KG1 (cell line): ENCODE measurements at places on chromosomes 6 and 20.

- DNase-seq: no peak
Observed at GRCh38 chr6:7719364-7719850, 6.5 kb upstream of the BMP6 start.

DNA sequence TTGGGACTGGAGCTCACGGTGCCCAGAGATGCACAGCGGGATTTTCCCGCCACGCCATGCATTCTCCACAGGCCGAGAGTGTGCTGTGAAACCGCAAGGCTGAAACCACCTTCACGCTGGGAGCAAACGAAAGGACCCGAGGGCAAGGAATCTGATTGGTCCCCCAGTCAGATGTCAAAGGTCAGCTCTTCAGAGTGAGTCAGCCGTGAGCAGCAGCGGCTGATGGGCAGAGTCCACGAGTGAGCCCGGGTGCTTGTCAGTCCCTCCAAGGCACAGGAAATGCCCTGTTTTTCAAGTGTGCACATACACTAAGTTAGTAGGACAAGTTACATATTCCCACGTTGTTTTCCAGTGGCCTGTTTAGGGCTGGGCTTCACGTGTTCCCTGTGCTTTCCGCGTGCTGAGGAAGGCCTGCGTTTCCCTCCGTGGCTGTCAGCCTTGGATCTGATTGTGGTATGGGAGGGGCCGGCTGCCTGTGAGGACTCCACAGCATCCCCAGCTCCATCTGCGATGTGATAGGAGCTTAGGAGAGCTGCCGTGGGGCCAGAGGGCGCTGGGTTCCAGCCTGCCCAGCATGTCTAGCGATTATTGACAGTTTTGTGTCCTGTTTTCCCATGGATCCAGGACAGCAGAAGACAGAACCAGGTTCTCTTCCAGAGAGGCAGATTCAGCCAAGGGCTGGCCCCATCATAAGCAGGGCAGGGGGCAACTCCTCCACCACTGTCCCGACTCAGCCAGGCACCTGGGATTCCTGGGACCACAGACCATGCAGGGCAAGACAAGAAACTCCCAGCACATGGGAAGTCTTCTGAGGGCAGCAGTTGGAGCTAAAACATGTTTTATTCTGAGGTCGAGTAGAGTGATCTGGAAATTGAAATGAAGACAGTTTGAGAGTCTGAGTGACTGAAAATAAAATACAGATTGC is 38.2 kb upstream of the FRMD1 start:
- no peak for DNase-seq

GRCh38 chr20:51695574-51696303 is 72.5 kb downstream of the ATP9A start:
- no peak for DNase-seq

GRCh38 chr6:170080169-170080827 is 210.6 kb downstream of the DLL1 start:
- DNase-seq: no peak

DNA sequence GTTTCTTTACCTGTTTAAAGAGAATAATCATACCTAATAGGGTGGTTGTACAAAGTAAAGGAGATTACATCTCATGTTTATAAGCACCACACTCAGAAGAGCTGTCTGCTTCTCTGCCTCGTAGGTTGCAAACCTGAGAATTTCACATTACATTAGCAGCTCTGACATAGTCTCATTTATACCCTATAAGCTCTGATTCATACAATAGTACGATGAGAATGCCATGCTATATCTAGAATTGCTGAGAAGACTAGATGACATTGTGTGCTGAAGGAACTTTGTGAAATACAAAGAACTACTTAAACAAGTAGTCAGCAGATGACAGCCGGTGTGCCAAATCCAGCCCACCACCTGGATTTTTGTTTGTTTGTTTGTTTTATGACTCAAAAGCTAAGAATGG is 121.2 kb downstream of the ADAT2 start:
- no peak for DNase-seq

GRCh38 chr6:133966654-133967329 is 13.8 kb downstream of the TBPL1 start:
- DNase-seq: no peak

- no peak for DNase-seq
Observed at GRCh38 chr20:36154700-36155628, at the start of gene EPB41L1. Gene EPB41L1, plus strand, starts transcription at chr20:36154740. Its CDS starts 19,038 bp downstream, at chr20:36173778.

DNA sequence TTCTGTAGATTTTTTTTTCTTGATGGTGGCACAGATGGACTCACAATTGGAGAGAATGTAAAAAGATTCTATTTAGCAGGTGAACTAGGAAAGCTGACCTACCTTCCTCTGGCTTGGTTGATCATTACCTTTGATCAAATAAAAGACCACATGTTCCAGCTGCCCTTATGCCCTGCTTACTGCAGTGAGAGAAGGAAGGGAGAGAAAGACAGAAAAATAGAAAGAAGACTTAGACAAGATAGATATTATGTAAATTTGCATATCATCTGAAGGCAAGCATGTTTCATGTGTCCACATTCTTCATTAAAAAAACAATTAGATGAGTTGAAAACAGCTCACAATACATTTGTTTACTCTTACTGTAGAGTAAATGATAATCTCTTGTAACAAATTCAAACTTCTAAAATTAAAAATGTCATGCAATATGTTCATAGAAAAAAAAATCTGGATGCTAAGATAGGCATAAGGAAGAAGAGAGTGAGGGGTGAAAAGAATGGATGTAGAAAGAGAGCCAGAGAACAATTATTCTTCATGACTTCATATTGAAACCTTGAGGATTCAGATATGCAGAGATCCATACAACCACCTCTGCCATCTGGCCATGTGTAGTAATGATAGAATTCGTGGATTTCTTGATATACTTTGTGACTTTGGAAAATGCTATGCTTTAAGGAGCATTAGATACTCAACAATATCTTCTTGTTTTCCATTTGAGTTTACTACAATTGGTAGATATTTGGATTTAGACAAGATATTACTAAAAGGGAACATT is 71.7 kb downstream of the RFX6 start:
- no peak for DNase-seq

GRCh38 chr20:17883592-17884306 is 84.8 kb downstream of the SNX5 start:
- DNase-seq: no peak

DNA sequence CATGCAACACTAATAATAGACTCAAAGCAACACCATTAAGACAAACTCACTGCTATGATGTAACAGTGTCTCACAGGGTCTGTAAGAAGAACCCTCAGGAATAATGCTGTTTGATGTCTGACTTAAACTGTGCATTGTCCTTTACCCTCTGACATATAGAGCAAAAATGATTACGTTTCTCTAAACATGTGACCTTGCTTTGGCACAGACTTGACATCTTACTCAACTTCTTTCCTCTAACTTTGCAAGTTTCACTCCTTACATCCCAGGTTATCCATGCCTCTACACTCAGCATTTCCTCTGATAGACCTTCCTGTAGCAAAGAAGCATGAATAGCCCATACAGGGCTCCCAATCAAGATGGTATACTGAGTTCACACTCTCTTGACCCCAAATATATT is 252.7 kb downstream of the UST start:
- no peak for DNase-seq

DNA sequence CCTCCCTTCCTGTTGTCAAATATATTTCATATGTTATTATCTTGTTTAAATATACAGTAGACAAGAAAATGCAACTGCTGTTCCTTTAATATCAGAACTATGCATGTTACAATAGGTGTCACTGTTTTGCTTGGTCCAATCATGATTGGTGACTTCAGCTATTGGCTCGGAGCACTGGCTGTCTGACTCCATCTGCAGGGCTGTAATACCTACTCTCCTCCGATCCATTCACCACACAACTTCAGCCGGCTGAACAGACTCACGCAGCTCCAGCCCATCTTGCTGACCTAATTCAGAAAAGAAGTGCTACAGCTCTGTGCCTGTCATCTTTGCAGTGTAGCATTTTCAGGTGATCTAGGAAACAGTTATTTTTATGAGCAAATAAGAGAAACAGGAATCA is at the start of gene BTBD3:
Gene BTBD3, plus strand, starts transcription at position 231 of the 400 bp plus-strand sequence. CDS start 383 bp downstream, outside the sequence.
- DNase-seq: no peak

DNA sequence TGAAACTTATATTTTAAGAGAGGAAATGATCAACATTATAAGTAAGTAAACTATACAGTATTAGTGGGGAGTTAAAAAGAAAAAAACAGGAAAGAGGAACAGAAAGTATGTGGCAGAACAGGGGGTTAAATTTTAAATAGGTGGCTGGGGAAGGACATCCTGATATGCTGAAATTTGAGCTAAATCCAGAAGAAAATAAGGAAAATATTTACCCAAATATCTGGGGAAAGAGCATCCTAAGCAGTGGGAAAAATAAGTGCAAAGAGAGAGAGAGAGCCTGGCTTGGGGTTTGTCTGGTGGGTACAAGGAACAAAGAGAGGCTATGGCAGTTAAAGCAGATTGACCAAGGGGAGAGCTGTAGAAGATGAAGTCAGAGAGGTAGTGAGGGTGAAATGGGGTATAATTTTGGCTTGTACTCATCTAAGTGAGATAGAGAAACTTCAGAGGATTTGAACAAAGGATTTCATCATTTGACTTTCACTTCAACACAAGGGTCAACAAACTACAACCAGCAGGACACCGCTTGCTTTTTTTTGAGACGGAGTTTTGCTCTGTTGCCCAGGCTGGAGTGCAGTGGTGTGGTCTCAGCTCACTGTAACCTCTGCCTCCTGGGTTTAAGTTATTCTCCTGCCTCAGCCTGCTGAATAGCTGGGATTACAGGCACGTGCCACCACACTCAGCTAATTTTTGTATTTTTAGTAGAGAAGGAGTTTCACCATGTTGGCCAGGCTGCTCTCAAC is 328.4 kb upstream of the CNR1 start:
- no peak for DNase-seq

DNA sequence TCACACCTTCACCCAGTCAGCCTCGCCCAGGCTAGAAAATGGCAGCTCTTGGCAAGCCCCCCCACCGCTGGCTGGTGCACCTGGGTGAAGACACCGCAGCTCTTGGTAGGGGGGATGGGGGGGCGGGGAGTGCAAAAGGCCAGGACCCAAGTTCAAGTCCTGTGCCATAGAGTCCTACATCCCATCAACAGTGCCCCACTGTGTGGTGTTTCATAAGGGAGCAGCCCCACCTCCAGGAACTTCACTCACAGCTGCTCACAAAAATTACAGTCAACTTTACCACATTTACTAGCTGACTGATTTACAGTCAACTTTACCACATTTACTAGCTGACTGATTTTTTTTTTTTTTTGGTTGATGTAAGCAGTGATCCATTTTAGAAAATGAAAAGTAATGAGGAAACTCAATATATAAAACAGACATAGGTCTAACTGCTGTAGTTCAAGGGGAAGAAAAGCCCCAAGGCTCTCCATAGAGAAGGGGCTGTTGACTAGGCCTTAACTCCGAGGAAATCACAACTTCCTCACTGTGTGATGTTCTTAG is 208.9 kb upstream of the SNX9 start:
- DNase-seq: no peak

DNA sequence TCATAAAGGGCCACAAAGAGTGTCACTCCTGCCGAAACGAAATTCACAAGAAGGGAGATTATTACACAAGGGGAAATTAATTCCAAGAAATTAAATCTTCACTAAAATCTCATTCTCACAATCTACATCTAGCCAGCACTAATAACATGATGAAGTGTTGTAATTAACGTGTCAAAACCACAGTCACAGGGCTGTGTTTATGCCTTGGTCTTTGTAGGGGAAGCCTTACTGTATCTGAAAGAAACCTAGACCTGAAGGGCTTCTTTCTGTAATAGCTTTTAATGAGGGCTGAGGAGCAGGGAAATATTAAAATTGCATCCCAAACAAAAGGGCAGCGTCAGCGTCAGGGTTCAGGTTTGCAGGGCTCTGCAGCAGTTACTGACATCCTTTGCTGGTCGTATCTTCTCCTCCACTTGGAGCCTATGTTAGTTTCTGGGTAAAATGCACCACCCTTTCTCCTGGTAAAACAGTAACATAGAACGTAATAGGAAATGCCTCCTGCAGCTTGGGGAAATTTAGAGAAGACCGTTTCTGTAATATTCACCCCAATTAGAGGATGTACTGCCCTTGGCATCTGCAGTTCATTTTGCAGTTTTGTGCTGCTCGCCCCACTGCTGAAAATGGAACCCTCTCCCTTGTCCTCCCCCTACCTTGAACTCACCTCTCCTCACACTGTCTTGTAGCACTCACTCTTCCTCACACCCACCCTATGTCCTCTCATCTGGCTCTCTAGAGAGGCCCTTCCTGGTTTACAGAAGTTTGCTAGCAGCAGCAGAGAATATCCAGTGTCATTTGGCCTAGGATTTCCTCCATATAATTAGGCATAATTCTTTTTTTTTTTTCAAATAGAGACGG is 109.0 kb upstream of the TRAF3IP2 start:
- no peak for DNase-seq

DNA sequence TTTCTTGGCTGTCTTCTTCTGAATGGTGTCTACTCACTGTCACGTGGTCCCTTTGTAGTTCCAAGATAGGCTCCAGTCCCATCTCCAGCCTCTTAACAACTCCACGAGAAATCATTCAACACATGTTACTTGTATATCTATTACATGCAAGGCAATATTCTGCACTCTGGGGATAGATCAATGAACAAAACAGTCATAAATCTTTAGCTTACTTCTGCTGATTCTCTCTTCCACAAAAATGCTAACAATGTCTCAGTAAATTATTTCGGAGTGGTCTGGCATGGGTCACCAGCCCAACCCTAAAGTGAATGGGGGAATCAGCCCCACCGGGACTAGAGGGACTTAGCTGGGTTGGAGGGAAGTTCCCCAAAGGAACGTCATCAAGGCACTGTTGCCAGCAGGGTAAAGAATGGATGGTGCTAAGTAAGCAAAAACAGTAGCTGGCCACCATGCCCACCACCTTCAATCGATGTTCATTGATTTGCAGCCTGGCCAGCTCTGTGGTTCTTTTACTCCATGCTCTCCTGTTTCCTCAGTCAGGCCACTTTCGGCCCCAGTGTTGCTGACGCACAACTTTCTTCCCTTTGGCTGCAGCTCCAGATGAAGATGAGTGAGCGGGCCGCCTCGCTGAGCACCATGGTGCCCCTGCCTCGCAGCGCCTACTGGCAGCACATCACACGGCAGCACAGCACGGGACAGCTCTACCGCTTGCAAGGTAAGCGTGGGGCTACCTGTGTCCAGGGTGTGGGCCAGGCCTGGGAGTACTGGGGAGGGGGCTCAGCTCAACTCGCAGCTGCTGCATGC is 167.7 kb downstream of the DOK5 start:
- DNase-seq: no peak

GRCh38 chr6:73177221-73177944 is 47.9 kb downstream of the KHDC1L start:
- DNase-seq: no peak

DNA sequence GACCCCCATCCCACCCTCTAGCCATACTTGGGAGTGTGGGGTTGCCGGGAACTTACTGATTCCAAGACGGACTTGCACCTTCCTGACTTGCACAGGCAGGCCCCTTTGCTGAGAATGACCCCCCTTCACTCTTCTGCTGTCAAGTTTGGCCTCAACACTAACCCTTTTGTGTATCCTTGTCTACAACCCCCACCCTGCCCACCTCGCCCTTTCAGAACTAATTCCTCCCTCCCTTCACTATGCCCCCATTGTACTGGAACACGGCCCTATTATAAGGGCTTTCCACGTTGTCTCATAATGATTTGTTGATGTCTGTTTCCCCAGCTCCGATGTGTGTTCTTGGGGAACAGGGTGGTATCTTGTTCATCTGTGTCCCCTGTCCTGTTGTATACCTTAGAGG is 4.4 kb upstream of the NEDD9 start:
- DNase-seq: no peak
